ENCODE measurements at places on chromosomes 13 and 19.

DNA sequence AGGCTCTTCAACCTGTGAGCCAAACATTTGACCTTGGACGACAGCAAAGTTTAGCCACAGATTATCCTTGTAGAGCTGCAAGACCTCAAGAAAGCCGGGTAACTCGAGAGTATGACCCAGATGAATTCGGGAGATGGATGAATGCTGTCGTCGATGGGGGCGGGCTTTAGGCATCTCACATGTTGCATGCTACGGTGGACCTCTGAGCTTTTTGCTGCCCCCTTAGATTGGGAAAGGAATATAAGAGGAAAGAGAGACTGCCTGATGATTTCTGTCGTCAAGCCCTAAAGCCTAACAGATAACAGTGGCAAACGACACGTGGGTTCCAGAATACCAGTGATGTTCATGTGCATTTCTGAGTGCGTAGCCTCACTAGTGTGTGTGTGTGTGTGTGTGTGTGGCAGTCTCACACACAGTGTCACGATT, 730 bp upstream of the ABCC4 start:
- no peak for DNase-seq

DNA sequence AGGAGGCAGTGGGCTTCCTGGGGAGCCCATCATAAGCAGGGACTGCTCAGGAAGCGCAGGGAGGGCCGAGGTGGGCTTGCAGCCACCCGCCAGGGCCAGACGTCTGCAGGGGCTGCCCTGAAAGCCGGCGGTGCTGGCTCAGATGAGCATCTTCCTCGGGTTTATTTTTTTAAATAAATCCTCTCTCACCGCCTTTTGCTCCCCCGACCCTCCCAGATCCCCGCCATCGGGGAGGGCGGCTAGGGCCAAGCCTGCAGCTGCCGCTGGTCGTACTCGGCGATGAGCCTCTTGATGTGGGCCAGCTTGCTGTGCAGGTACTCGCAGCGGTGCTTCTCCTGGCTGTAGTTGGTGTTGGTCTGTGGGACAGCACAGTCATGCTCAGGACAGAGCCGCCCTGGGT, 6.6 kb upstream of the ISYNA1 start:
- no peak for DNase-seq

DNA sequence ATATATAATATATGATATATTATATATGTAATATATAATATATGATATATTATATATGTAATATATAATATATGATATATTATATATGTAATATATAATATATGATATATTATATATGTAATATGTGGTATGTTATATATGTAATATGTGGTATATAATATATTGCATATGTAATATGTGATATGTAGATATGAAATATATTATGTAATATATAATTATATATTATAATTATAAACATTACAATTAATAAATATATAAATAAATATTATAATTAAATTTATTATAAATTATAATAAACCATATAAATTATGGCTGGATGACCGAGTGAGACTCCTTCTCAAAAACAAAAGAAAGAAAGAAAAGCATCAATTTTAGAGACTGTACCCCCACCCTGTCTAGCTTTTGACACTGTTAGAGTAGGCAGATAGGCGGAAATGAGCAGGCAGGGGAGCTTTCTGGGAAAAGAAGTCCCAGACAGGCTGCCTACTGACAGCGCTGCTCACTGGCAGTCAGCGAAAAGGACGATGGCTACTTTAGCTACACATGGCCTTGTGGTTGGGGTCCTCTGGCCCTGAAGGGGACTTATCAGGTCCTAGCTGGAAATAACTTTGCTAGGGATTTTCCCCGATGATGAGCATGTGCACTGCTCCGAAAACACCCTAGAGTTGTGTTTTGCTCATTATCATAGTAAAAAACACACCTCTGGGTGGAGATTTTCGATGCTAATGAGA, 19.7 kb downstream of the C3 start:
- DNase-seq, result no peak

DNA sequence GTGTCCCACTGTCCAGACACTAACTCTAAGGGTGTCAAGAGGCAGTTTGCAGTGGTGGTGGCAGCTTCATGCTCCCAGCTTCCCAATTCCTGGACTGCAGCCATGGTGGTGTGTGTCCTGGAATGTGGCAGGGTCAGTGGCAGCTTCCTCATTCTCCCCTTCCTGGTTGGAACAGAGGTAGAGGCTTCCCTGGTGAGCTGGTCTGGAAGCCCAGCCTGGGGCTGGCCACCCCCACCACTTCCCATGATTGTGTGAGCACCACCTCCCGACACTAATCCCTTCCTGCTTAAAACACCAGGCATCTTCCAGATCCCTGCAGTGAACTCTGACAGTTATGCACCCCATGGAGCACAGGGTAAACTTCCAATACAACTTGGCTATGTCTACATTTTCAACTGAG, 134.9 kb downstream of the RAP2A start:
- DNase-seq, result no peak

DNA sequence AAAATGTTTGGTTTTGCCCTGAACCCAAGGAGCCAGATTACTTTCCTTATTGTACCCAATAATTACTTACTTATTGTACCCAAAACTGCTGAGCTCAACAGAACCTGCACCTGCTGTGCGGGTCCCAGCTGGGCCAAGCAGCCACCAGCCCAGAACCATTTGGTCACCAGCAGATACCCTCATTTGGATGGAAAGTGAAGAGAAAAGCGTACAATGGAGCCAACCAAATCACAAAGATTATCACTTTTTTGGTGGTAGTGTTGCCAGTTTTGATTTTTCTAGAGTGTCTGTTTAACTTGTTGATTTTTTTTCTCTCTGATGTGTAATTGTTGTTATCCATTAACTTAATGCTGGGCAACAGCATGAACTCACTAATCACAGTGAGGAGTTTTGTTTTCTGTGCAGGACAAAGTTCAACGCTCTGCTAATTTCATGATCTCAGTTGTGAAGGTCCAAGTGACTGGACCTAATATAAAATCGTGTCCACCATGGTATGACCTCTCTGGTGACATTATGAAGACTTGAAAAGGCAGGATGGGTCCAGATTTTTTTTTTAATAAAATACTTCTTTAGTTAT, 23.8 kb downstream of the SPATA13 start:
- DNase-seq, result no peak

GRCh38 chr13:39965309-39965708, 309.8 kb downstream of the COG6 start:
- no peak for DNase-seq

- DNase-seq, result no peak
These were observed 102.1 kb upstream of the FNDC3A start for GRCh38 chr13:48873587-48873986.

DNA sequence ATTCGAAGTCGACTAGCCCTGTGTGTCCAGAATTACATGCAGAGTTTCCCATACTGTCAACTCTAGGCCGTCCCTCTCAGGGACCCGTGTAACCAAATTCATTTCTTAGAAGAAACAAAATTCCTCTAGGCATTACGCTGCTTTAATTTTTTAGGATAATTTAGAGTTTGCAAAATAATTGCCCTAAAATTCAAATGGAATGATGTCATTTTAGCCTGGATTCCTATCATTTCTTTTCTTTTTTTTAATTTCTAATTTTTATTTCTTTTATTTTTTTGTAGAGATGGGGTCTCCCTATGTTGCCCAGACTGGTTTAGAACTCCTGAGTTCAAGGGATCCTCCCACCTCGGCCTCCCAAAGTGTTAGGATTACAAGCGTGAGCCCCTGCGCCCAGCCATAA, 1.3 kb upstream of the ATP4B start:
- no peak for DNase-seq

- DNase-seq, result no peak
These were observed 303.6 kb upstream of the DACH1 start for GRCh38 chr13:72170571-72170970.

DNA sequence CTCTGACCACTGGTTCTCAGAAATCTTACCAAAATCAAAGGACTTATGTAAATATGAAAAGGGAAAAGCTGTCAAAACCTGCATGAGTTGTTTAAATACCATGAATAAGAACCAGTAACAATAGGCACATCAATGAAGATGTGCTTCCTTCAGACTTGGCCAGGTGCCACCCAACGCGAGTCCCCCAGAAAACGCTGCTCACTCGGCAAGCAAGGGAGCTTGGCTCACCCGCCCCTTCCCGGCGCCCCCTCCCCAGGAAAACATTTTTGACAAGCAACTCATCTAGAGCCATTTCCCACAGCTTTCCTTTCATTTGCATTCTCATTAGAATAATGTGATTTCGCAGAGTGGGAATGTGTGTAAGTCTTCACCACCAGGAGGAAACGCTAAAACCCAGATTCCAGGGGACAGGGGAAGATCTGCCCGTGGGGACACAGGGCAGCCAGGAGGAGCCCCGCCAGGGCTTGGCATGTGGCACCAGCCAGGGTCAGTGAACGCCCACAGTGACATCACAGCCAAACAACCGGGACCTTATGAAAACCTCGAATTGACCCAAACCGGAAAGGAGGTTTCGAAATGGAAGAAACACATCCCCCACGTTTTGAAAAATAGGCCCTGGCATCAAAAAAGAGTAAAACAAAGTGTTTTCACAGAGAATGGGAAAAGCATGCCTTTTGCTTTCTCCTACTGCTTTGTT, 366.2 kb upstream of the TSHZ3 start:
- DNase-seq, result no peak

GRCh38 chr19:51121257-51121656, 3.4 kb upstream of the SIGLEC9 start:
- no peak for DNase-seq

DNA sequence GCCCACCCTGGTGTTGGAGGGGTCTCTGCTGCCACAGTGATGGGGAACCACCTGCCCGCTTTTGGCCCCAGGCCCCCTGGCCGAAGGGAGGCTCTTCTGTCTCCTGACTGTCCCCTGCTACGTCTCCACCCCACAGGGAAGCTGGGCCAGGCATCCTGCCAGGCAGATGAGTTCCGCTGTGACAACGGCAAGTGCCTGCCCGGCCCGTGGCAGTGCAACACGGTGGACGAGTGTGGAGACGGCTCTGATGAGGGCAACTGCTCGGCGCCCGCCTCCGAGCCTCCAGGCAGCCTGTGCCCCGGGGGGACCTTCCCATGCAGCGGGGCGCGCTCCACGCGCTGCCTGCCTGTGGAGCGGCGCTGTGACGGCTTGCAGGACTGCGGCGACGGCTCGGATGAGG, 11.0 kb downstream of the LRP3 start:
- DNase-seq, result no peak

- DNase-seq, result no peak
These were observed 20.4 kb downstream of the POU2F2 start for GRCh38 chr19:42111811-42112210.

- DNase-seq, result no peak
These were observed 655.5 kb downstream of the PCDH9 start for GRCh38 chr13:66574606-66575005.

DNA sequence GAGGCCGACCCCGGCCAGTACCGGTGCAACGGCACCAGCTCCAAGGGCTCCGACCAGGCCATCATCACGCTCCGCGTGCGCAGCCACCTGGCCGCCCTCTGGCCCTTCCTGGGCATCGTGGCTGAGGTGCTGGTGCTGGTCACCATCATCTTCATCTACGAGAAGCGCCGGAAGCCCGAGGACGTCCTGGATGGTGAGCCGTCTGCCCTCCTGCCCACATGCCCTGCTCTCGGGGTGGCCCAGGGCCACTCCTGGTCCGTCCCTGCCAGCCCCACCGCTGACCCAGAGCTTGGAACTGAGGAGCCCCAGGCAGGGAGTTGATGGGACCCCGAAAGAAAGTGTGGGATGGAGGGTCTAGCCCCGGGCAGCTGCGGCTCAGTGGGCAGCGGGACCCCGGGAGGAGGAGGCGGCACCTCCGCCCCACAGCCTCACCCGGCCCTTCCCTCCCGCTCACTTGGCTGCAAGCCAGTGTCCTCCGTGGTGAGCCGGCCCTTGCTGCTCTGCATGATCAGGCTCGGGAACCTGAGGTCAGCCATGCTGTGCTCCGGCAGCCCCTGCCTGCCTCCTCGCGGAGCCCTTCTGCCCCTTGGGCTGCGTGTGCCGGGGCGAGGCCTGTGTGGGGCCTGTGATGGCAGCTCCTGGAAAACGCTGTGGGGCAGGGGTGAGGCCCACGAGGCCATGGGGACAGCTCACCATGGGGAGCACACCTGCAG, 8.1 kb upstream of the HCN2 start:
- DNase-seq, result no peak

DNA sequence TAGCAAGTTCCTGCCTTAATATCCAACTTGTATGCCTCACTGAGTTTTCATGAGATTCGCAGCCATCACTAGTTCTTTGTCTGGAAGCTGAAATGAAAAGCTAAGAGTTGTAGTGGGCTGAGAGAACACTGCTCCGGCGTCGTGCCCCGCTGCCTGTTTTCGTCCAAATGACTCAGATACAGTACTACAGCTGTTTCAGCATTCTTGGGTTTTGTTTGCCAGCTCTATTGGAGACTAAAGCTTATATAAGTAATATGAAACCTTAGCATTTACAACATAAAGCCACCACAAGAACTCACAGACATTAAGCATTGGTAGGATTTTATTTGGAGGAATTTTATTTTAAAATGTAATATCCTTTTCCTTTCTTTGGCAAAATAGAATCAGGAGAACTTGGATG, 299.7 kb downstream of the DLEU7 start:
- DNase-seq, result no peak

GRCh38 chr13:91609353-91609752, 210.9 kb downstream of the GPC5 start:
- DNase-seq, result no peak

- DNase-seq, result no peak
These were observed 45.3 kb downstream of the POLR1D start for GRCh38 chr13:27666951-27667350.

- DNase-seq, result no peak
These were observed 56.3 kb downstream of the PSG3 start for GRCh38 chr19:42683917-42684513.

- DNase-seq, result no peak
These were observed 58.3 kb upstream of the CSNK1A1L start for GRCh38 chr13:37163641-37164265.

DNA sequence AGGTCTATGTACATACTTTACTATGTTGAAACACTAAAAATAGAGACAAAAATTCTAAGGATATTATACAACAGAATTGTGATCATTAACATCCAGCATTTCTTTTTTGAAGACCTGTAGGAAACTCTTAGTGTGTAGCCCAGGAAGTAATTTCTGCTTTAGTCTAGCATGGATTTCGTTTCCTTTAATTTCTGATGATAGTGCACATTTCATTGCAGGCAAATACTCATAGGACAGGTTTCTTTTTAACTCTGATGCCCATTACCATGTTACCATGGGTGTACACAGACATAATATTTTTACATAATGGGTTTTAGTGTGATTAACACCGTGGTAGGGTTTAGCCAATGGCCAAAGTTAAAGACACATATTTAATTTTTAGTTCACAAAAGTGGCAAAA, 27.1 kb downstream of the LIG4 start:
- DNase-seq, result no peak

DNA sequence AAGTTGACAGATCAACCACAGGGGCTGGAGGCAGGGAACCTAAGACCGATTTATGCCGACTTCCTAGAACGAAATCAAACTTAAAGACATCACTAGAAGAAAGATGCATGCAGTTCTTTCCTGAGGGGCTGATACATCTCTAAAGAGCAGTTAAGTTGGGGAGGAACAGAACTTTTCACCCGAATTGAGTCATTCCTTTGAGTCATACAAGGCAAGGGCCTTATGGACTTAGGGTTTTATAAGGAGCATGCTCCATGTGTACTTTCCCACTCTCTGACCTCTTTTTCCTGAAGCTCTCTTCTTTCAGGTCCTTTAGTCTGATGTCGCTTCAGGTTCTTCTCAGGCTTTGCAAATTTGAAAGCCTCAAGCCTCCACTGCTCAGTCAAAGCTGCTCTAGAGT, 7.9 kb upstream of the FBXL3 start:
- no peak for DNase-seq

- DNase-seq, result no peak
These were observed 33.7 kb downstream of the SIAH3 start for GRCh38 chr13:45817833-45818232.

All from NCI-H2107 (cell line).